ENCODE measurements at places on chromosomes 11 and 22.

- no peak for DNase-seq
These were observed 62.1 kb downstream of the FAT3 start for GRCh38 chr11:92286709-92287108.

- DNase-seq = no peak
These were observed 1747.2 kb upstream of the RAG2 start for GRCh38 chr11:38345286-38345685.

DNA sequence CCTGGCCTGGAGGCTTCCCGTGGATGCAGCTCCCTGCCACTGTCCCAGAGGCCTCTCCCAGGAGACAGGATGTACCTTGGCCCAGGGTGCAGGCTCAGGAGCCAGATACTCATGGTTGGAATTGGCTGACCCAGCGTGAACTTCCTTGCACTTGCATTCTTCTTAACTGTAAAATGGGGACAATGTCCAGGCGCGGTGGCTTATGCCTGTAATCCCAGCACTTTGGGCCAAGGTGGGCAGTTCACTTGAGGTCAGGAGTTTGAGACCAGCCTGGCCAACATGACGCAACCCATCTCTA is 20.1 kb upstream of the ST3GAL4 start:
- DNase-seq = no peak

- no peak for DNase-seq
These were observed 13.7 kb downstream of the FAR1 start for GRCh38 chr11:13682212-13682611.

DNA sequence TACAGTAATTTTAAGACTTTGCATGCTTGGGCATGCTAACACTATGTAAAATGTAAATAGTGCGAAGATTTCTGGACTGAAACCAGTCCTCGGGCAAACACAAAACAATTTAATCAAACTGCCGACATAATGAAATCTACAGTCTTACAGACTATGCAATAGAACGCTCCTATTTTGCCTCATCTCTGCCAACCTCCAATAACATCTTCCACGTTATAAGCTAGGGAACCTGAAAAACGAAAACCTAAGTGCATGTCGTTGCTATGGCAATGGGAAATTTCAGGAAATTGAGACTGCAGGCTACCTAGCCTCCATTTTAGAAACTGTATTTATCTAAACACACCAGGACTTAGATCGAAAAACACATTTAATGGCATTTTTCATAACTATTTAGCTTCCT is 1.1 kb downstream of the CSTF3 start:
- peak; percentile 36 for DNase-seq

DNA sequence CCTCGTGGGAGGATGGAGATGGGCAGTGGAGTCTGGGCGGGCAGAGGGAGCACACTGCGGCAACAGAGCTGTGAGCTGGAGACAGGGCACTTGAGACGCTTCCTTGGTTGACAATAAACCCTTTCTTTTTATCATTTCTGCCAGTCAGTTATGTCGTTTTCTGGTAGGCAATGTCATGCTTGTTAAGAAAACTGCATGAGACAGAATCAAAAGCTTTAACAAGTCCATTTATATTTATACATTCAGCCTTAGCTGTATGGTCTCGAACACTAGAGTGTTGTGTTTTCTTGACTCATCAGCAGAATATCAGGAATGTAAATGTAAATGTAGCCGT is 31.9 kb downstream of the PPFIA1 start:
- DNase-seq = no peak

DNA sequence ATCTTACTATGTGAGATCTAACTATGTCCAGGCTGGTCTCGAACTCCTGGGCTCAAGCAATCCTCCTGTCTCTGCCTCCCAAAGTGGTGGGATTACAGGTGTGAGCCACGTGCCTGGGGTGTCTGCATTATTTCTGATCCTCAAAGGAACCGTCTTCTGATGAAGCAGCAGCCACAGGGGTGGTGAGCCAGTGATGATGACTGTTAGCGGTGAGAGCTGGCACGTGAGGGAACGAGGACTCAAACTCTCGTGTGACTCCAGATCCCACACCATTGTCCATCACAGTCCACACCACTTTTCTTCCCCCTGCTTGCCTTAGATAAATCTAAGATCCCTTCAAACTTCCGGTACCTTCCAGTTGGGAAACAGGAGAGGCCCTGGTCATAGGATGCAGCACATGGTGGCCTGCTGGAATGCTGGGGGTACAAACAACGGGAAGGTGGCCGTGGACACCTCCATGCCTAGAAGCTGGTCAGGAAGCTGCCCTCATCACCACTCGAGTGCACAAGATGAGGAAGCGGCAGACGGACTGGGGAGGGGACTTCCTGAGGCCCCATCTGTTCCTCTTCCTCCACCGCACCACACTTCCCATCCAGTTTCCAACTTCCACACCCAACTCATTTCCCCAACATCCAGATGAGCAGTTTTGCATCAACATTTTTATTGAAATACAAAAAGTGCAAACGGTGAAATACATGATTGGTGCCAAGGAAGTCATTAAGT is 23.8 kb downstream of the ARHGAP1 start:
- no peak for DNase-seq

DNA sequence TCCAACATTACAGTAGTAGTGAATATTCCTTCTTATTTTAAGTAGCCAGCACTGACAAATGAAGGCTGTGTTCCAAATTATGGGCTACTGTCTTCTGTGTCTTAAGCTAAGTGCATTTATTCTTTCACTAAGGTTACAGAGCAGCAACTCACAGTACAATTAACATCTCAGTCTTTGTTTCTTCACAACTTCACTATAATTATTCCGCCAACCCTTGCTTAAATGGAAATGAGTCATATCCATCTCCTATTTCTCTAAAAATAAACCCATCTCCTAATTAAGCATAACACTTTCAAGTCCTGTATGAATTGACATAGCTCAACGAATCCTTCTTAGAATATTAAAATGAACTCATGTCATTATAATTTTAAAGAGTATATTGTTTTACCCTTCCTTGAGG is 6.7 kb downstream of the ETS1 start:
- no peak for DNase-seq

- no peak for DNase-seq
These were observed 890 bp upstream of the GLYATL1 start for GRCh38 chr11:58938398-58938797.

DNA sequence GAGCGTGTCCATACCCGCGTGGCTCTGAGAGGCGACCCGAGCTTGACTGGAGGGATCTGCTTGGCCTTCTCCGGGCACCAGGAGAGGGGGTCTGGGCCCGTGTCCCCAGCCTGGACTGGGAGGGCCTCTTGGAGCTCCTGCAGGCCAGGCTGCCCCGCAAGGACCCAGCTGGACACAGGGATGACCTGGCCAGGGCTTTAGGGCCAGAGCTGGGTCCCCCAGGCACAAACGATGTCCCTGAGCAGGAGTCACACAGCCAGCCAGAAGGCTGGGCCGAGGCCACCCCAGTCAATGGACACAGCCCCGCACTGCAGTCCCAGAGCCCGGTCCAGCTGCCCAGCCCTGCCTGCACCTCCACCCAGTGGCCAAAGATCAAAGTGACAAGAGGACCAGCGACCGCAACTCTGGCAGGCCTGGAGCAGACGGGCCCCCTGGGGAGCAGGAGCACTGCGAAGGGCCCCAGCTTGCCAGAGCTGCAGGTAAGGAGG is 38.2 kb downstream of the TRIOBP start:
- DNase-seq = peak; percentile 42

DNA sequence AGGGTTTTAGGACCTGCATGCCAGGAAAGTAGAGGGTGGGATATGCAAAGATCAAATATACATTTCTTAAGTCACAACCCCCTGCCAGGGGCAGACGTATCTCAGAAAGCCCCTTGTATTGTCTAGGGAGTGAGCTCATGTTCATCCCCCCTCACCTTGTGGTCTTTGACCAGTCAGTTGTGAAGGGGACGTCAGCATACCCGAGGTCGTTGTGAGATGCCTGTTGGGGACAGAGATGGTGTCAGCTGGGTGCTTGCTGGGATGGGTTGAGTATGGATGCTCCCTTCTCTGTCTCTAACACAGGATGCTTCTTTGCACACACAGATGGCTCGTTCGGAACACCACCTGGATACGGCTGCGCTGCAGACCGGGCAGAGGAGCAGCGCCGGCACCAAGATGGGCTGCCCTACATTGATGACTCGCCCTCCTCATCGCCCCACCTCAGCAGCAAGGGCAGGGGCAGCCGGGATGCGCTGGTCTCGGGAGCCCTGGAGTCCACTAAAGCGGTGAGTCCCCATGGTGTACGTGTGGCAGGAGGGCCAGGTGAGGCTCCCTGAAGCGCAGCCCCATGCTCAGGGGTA is 73.3 kb downstream of the BCR start:
- DNase-seq = no peak

DNA sequence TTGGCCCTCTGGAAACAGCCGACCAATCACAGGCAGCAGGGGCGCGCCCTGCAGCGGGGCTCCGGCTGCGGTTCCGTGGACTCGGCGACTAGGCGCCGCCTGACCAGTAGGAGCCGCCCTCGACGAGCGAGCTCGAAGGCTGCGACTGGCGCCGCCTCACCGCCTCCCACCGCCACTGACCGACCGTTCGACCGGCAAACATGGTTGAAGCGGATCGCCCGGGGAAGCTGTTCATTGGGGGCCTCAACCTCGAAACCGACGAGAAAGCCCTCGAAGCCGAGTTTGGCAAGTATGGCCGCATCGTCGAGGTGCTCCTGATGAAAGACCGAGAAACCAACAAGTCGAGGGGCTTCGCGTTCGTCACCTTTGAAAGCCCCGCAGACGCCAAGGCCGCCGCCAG is at the start of gene RBMXL2:
RBMXL2 (plus strand) TSS at position 78 of the 400 bp plus-strand sequence; CDS start at position 201, 123 bp downstream.
- no peak for DNase-seq

DNA sequence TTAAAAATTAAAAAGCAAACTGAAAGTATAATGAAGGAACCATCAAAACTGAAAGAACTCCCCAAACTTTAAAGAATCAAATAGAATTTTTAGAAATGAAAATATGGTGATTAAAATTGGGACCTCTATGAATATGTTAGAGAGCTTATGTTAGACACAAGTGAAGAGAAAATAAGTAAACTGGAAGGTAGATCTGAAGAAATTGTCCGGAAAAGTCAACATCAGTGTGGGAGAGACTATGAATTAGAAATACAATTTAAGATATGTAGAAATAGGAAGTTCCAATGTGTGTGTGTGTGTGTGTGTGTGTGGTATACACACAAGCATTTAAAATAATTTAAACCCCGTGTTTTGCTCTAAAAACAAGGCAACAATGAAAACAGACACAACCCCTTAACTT is 4.9 kb upstream of the OR8B4 start:
- no peak for DNase-seq

DNA sequence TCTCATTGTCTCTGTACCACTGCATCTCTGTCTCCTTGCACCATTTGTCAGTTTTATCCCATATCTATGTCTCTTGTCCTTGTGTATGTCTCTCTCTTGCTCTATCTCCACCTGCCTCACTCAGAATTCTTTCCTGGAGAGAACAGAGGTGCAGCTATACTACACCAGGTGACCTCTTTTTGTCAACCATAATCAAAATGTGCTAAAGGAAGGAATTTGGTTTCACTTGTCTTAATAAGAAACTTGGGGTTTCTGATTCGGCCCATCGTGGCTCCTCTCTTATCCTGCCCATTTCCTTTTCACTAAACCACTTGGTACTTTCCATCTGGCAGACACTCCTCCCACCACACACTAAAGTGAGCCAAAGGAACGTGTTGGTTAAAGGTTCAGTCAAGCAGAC is 2.0 kb upstream of the C11orf42 start:
- no peak for DNase-seq

DNA sequence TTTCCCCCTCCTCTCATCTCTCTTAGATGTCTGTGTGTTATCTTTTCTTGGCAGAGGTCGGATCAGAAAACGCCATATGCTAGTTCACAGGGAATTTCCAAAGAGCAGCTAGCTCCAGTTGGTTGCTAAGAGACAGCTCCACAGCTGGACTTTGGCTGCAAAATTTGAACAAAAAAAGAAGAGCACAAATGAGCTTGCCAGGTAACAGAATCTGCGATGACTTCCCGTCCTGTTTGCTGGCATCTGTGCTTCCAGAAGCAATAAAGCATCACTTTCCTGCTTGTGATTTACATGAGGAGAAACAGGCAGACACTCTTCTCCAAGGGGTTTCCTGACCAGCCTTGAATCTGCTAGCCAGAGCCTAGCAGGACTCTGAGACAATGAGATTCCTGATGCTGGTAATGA is 596.0 kb upstream of the B3GAT1 start:
- DNase-seq = no peak

DNA sequence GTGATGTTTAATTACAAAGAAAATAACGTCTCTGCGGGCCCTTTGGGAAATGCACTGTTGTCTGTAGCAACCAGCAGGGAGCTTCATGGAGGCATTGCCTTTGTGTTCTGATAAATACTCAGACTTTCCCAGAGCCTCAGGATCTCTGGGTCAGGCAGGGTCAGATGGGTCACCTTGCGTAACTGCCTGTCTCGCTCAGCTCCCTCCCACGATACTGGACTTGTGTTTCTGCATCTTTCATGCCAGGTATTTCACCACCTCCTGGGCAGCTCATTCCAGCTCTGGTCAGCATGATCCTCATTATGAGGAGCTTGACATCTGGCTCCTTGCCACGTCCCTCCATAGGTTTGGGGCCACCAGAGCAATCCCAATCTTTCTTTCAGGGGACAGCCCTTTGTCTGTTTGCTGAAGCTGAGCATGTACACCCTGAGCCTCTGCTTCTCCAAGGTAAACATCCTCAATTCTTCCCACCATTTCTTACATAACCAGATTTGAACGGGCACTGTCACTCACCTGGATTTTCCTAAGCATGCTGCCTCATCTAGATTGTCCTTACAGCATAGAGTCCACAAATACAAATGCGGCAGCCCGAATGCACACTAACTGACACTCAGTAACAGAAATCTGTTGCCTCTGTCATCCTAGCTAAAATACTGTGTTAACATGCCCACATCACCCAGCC is 162.3 kb downstream of the LARGE1 start:
- no peak for DNase-seq

DNA sequence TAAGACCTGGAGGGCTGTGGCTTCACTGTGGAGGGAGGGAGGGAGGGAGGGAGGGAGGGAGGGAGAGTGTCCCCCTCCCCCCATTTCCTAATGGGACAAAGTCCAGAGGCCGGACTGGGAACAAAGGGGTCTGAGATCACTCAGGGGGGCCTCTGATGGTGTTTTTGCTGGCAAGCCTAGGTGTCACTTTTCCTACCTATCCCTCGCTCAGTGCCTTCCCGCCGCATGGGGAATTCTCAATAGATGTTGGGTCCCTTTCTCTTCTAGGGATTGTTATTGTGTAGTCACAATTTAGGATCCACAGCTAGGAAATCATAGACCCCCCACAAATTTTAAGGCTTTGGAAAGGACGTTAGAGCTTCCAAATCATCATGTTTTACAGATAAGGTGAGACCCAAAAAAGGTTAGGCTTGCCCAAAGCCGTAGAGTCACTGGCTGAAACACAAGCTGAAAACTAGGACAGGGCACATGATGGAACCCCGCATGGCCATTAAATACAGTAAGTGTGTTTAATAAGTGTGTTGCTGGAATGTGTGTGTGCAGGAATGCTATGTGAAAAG is 4.8 kb upstream of the FTH1 start:
- DNase-seq = no peak

GRCh38 chr11:1561266-1561665 is 10.8 kb downstream of the DUSP8 start:
- DNase-seq = no peak

GRCh38 chr11:13965337-13965736 is 2.8 kb downstream of the SPON1 start:
- no peak for DNase-seq

GRCh38 chr11:58392746-58393145 is 13.9 kb downstream of the OR5B3 start:
- no peak for DNase-seq
